Right lung (tissue), 10 donors: ENCODE measurements at places on chromosomes 6 and 20.
A peak's percentile ranks its signal among the peaks of the same experiment; 100 is the strongest.

GRCh38 chr6:145733810-145734209 lies 1.5 kb downstream of the EPM2A start:
- no peak for DNase-seq

DNA sequence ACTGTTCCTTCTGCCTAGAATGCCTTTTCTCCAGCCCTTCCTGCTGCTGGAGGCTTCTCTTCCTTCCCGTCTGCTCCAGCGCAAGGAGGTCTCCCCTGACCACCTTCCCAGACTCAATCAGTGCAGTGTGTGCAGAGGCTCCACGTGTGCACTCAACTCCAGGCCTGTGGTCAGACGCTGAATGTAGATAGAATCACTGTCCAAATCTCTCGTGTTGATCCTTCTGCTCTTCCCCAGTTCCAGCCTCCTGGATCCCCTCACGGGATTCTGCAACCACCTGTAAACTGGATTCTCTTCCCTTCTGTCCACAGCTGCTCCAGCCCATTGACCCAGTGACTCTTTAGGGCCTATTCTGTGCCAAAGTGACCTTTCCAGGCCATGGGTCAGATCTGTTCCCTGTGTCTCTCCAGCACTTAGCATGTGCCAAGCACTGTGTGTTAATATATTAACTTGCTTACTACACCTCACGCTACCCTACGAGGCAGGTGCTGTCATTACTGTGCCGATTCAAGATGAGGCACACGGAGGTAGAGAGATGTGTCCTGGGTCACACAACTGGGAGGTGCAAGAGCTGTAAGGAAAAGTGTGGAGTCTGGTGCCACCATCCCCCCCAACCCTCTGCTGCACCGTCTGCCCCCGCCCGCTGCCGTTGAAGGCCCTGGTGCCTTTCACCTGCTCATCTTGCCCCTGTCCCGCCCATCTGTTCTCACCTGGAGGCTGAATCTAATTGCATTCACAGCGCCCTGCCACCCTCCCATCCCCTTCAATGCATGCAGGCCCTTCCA lies 112.2 kb downstream of the SULF2 start:
- DNase-seq: no peak

- DNase-seq: no peak
These were observed 323.1 kb downstream of the HDGFL1 start for GRCh38 chr6:22892452-22892851.

DNA sequence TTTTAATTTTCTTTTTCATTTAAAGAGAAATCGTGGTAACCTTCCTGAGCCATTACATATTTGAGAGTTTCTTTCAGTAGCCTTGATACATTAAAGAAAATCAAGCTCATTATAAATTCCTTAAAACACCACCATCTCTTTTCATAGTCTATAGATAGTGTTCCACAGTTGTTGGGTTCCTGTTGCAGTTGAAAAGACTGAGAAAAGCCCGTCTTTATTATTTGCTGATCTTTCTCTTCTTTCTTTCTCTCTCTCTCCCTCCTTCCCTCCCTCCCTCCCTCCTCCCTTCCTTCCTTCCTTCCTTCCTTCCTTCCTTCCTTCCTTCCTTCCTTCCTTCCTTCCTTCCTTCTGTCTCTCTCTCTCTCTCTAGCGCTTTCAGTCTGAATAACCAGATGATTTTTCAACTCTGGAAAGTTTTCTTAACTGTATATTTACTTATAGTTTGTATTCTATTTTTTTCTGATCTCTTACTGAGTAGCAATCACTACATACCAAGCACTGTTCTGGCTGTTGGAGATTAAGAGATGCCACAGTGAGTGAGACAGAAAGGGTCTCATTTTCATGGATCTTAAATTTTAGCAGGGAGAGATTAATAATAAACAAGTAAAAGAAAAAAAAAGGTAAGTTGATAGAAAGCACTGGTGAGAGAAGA lies 157.5 kb downstream of the TINAG start:
- no peak for DNase-seq

- DNase-seq: no peak
These were observed 39.2 kb downstream of the GNAS start for GRCh38 chr20:58891718-58892140.

DNA sequence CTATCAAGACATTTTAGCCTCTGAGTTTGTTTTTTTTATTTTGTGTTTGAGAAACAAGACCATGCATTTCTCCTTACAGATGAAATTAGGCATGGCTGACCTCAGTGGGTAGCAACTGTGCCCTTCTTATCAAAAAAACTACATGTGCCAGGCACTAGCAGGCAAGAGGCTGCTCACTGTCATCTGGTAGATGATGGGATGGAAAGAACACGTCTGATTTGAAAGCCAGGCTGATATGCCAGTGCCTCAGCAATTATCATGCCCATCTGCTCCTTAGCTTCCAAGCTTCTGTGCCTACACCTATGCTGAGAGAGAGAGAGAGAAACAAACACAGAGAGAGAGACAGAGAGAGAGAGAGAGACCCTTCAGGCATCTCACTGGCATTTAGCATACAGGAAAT lies 149.9 kb downstream of the C6orf118 start:
- DNase-seq: no peak

DNA sequence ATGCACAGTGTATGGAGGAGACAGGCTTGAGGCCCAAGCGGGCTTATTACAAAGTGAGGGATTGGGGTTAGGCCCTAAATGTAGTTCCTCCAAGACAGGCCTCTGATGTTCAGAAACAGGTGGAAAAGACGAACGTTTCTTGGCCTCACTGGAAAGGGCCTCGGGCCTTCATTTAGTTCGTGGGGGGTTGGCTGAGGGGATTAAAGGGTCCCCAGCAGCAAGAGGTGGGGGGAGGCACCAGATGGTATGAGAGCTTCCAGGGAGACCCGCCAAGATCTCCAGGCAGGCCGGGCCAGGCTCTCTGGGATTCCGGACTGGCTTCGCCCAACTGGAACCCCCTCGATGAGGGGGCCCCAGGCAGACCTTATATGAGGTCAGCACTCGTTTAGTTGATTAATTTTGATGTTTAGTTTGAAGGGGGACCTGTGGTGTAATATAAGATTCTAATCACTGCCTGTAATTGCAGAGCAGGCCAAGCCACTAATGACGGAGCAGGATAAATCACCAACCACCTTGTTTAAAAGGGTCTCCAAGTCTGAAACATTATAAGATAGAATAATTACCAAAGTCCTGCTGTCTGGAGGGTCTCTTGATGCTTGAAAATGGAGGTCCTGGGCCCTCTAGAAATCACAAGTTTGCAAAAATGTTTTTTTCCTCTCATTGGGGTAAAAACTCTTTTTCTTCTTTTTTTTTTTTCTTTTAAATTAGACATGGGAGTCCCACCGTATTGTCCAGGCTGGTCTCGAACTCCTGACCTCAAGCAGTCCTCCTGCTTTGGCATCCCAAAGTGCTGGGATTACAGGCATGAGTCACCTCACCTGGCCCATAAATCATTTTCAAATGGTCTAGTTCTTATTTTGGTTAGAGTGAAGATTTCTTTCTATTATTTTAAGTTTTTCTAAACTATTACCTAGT lies 2.2 kb downstream of the HMGA1 start:
- DNase-seq: no peak

DNA sequence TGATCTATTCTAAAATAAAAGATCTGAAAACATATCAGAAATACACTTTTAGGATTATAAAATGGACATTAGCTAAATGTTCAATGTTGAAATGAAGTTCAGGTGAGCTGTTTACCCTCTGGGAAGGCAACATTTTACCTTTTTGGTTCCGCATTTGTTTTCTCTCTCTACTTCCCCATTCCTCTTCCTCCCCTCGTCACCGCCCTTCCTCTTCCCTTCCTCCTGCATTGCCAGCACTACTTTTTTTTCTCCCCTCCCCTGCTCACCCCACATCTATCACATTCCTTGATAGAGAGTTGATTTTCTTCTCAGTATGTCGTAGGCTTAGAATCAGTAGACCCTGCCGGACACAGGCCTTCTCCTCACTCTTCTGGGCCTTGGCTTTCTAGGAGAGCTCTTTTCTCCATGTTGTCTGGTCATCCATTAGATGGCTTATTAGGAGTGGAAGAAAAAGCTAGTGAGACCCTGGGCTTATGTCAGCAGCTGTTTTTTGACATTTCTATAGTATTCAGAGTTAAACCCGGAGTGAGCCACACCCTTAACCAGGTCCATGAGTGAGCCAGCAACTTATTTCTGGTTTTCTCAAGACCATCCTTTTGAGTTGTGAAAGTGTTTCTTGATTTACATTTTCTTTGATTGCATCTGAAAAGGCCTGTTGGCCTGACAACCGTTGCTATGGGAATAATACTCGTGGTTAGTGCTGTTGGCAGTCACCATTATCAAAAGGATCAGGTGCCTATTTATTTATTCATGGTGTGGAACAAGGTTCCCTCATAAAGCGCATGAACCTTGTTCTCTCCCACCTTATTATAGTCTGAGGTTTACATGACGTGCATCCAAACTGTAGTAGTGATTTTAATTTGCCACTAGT lies 90.9 kb downstream of the DTD1 start:
- peak; percentile 1 for DNase-seq

- DNase-seq: no peak
These were observed 44.9 kb upstream of the TMEM200A start for GRCh38 chr6:130320908-130321307.

DNA sequence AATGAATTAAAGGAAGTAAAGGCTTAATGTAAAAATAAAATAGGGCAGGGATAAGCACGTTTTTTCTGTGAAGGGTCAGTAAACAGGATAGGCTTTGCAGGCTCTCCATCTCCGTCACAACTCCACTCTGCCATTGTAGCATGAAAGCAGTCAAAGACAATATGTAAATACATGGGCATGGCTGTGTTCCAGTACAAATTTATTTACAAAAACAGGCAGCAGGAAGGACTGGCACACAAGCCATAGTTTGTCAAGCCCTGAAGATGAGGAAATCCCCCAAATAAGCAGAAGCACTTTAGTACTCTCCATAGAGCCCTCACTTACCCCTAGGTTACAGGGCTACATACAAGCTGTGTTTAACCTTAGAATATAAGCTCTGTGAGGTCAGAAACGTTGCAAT lies 8.9 kb upstream of the FBXO9 start:
- no peak for DNase-seq

- peak; percentile 64 for DNase-seq
These were observed at the start of gene HLA-F for GRCh38 chr6:29723262-29723665. Gene HLA-F (plus strand): TSS chr6:29723434. CDS start chr6:29723464, 30 bp downstream.

DNA sequence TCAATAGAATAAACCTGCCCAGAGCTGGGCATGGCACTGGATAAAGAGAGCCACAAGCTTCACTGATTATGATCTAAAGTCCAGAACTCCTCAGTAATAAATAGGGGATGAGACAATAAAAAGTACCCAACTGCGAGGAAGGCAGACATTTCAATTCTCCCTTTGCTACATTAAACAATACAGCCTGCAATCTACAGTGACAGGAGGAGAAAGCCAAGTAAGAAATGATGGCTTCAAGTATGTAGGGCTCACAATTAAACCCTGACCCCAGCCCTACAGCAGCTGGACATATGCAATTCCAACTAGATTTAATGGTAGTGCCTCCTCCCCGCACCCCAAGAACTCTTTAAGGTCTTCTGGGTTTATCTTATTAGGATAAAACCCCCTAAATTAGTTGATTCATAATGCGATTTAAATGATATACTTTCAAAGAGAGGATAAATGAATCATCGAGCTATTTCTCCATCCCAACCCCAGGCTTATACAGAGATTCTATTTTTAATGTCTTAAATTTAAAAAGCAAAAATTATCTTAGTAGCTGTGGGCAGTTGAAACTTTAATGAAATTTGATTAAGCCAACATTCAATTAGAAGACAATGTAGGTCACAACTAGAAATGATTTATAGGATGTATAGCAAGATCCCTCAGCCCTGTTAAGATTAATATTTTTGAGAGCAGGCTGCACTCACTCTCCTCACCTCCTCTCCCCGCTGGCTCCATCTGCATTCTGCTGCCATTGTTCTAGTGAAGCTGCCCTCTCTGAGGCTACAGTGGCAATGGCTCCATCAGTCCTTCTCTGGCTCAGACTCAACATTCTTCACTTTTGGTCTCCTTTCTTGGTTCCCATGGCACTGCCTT lies 57.1 kb downstream of the OGFRL1 start:
- no peak for DNase-seq

- DNase-seq: no peak
These were observed 782.6 kb upstream of the FLRT3 start for GRCh38 chr20:15119852-15120487.

DNA sequence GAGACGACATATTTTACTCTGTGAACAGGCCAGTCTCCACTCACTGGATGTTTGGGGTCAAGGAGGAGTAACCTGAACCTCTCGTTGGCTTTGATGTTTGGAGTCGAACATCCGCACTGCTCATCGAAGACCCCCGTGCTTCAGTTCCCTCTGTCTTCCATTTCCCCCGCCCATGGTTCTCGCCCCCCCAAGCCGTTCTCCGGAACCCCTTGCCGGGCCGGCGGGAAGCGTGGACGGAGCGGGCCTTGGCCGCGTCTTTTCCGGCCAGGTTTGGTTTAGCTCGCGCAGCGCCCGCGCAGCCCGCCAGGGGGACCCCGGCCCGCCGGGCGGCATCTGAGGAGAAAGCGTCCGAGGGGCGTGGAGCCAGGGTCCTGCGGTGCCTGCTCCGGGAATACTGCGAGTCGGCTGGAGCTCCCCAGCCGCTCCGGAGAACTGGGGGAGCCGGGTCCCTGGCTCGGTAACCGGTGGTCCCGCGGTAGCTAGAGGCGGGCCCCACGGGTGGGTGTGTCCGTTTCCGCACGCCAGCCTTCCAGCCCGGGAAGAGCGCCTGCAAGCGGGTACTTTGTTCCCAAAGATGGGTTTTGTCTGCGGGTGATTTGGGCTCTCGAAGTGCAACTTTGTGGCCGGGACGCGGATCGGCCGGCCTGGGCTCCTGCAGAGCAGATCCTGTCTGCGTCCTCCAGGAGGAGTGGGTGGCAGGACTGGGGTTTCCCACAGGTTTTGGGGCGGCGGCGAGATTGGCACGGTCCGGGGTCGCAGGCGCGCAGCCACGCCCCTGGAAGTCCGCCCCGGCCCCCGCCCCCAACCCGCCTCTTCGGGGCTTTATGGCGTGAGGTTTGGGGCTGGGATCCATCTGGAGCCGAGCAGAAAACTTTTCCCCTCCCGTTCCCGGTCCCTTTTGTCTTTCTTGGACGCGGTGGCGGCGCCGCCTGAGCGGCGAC lies at the start of gene TMEM200A:
TSS of gene TMEM200A (plus strand) at position 852 of the 941 bp plus-strand sequence. CDS start 74,406 bp downstream, outside the sequence.
- DNase-seq: peak; percentile 52

- DNase-seq: no peak
These were observed 7.0 kb downstream of the CD2AP start for GRCh38 chr6:47484616-47485015.

GRCh38 chr6:107495971-107496370 lies 6.1 kb downstream of the SOBP start:
- DNase-seq: no peak

GRCh38 chr6:13914351-13914750 lies 10.4 kb upstream of the RNF182 start:
- DNase-seq: no peak
